Lower lobe of right lung (tissue), 2 donors: ENCODE measurements at places on chromosomes 3 and 15. TPM values are rescaled to one million over a fixed set of nuclear protein-coding genes. Genes with fewer than 3 reads are reported as not detected.

The PSTPIP1 gene
- 18.4 TPM for total RNA-seq

DNA sequence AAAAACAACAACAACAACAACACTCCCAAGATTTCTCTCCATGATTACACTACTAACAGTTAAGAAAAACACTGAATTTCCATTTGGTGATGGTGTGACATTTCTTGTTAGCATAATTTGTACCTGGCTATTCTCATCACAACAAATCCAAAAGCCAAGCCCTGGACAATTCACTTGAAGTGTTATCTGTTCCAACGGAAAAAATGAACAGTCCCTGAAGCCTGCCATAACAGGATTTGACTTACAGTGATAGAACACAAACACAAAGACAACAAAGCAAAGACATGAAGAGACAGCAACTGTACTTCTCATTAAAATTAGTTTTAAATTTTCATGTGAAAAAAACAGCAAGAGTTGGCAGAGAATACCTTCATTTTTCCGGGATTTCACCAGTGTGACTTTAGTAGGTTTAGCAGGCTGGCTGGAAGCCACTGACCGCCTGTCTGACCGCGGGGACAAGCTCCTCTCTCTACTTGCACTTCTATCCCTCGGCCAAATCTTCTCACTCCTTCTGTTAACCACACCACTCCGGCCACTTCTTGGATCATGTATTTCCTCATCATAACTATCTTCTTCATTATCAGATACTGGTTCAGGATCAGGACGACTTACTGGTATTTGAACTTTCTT lies 56.3 kb downstream of the TJP1 start:
- no peak for DNase-seq

DNA sequence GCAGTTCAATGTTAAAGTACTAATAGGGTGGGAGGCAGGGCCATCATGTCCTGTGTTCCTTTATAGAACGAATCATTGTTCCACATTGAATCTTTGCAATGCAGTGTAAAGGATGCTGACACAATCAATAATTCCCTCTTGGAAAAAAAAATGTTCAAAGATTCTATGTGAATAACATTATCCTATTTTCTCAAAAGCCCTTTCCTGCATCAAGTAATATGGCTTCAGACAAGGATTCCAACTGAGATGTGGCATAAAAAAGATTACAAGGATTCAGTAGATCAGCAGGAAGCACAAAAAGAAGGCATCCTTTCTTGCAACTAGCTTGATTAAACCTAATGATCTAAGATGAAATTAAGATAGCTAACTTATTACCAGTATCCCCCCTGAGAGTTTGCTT lies 454.0 kb upstream of the CADM2 start:
- DNase-seq: no peak

- DNase-seq: no peak
Measured at GRCh38 chr3:172913911-172914655, 163.6 kb downstream of the ECT2 start.

- DNase-seq: no peak
Measured at GRCh38 chr3:175093748-175094147, 234.6 kb downstream of the NAALADL2 start.

- no peak for DNase-seq
Measured at GRCh38 chr3:186665625-186666188, at the start of gene HRG. HRG (plus strand) TSS chr3:186666014; CDS start chr3:186666032, 18 bp downstream.
